Activated CD4-positive, alpha-beta memory T cell treated with anti-CD3 and anti-CD28 coated beads, Interleukin-2, amount 10 ng/mL, durations not matched to agents 7 days and 5 days (primary cell): ENCODE measurements at places on chromosomes 11 and 22. TPM values are rescaled to one million over a fixed set of nuclear protein-coding genes. Genes with fewer than 3 reads are reported as not detected.

UBQLNL gene
- total RNA-seq = 0.28 TPM

NECTIN1 gene
- 1.7 TPM for total RNA-seq

SLC22A6 gene
- not detected for total RNA-seq

PKDREJ gene
- not detected for total RNA-seq

HTATIP2 gene
- total RNA-seq = 48.6 TPM

GALNT18 gene
- total RNA-seq = 0.93 TPM

TRIM29 gene
- total RNA-seq = not detected

SERHL2 gene
- total RNA-seq = 0.55 TPM

HOATZ gene
- not detected for total RNA-seq

TMPRSS13 gene
- 2.2 TPM for total RNA-seq

TESMIN gene
- 13.8 TPM for total RNA-seq

EIF3M gene
- total RNA-seq = 249 TPM

PRMT3 gene
- total RNA-seq = 15.6 TPM

SYT13 gene
- not detected for total RNA-seq

SCUBE1 gene
- 0.15 TPM for total RNA-seq

INPP5J gene
- not detected for total RNA-seq

MIOX gene
- 0.48 TPM for total RNA-seq
